Glomerular endothelial cell (primary cell): ENCODE measurements at places on chromosomes 4 and X. TPM values are rescaled to one million over a fixed set of nuclear protein-coding genes. Genes with fewer than 3 reads are reported as not detected.

RBM46 gene
- not detected in 2 replicates for total RNA-seq

CXorf65 gene
- not detected in 2 replicates for total RNA-seq

GRCh38 chr4:102439236-102439614 is 61.9 kb upstream of the NFKB1 start:
- DNase-seq, result peak; percentile 29

CENPVL2 gene
- total RNA-seq, result not detected in 2 replicates

BMP2K gene
- total RNA-seq, result 45.3 and 57.9 TPM in 2 replicates

- no peak for DNase-seq
Observed at GRCh38 chrX:87580862-87581261, 63.3 kb downstream of the KLHL4 start.

GRCh38 chr4:5206016-5206790 is 154.9 kb downstream of the STK32B start:
- DNase-seq, result no peak

GRCh38 chrX:82775426-82775825 is 732.7 kb upstream of the POU3F4 start:
- DNase-seq, result no peak

HERC5 gene
- 1.7 and 5.0 TPM in 2 replicates for total RNA-seq

UGT2B7 gene
- 2.2 and 2.7 TPM in 2 replicates for total RNA-seq

FAM9C gene
- total RNA-seq, result not detected in 2 replicates

GRCh38 chr4:168220893-168221292 is 97.7 kb downstream of the DDX60 start:
- DNase-seq, result no peak

MGARP gene
- total RNA-seq, result 0.10 and 3.4 TPM in 2 replicates

DNA sequence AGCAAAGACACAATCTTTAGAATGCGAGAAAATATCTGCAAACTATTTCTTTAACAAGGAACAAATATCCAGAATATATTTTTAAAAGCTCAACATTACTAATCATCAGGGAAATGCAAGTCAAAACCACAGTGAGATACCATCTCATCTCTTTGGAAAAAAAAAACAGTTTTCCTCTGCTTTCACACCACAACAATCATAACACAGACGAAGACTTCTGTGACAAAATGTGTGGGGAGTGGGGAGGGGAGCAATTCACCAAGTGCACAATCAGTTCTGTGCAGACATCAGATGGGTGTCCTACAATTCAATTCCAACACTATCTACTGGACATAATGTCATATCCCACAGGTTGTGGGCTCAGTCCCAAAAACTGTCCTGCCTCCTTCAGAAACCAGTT is 293.2 kb upstream of the SLC7A11 start:
- DNase-seq, result no peak

SPANXA1 gene
- total RNA-seq, result not detected in 2 replicates

GRCh38 chr4:140255467-140255866 is 101.5 kb upstream of the MAML3 start:
- DNase-seq, result no peak

DNA sequence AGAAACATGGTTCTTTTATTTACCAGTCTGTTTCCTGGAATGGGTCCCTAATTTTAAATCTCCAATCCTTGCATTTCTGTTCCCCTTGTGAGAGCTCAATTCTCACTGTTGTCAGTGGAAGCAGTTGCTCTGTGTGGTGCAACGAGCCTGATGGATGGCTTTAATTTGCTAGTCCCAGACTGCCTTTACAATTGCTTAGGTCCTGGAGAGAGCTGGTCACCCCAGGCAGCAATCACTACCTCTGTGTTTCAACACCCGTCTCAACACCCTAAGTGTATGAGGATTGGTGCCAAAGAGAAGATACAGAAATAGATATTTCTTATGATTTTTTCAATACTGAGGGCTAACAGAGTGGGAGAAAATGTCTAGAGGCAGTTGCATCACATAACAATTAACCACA is 873.8 kb downstream of the GLUD2 start:
- no peak for DNase-seq

- no peak for DNase-seq
Observed at GRCh38 chr4:36065274-36065871, 178.9 kb downstream of the ARAP2 start.

GRCh38 chrX:47880927-47881326 is 44.2 kb downstream of the ZNF81 start:
- no peak for DNase-seq

GRCh38 chr4:98626350-98626749 is 32.1 kb downstream of the TSPAN5 start:
- DNase-seq, result no peak

DNA sequence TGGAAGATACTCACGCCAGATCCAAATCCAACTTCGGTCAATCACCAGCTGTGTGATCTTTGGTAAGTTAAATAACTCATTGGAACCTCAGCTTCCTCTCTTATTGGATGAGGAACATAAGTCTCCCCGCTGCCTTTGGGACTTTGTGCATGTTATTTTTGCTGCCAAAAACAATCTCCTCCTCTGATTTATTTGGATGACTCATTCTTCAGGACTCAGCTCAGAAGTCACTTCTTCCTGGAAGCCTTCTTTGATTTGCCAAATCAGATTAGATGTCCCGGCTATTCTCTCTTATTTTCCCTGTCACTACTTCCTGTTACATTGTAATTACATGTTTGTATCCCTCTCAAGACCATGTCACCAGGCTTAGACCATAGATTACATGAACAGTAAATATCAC is 138.0 kb upstream of the BOD1L1 start:
- peak; percentile 14 for DNase-seq

- no peak for DNase-seq
Observed at GRCh38 chrX:97155816-97156215, 272.1 kb downstream of the RPA4 start.

DNA sequence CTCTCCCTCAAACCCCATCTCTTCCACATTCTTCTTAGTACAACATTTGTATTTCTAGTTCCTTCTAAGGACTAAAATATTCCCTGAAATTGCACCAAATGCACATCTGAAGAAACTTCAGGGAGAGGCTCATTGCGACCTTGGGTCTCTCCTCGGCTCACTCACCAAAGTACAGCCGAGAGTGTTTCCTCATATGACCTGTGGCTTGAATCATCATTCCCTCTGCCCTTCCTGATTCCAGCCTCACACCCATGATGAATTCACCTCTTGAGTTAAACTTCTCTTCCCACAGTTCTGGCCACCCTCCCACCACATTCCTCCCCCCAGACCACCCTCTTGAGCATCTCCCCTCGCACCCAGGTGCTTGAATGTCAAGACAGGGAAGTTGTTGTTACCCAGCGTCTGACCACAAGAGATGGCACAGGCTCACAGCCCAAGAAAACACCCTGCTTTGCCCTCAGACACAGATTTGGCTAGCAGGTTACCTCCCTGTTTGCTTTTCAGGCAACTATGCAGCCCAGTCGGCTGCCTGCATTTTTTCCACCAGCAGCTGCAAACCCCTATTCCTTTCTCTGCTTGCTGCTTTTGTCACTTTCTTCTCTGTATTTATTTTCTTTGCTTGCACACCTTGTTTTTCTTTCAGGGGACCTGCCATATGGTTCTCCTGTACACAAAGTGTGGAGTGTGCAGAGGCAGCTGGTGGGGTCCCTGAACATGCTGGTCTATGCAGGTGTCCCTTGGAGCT is 214.8 kb downstream of the SPATA18 start:
- no peak for DNase-seq

DNA sequence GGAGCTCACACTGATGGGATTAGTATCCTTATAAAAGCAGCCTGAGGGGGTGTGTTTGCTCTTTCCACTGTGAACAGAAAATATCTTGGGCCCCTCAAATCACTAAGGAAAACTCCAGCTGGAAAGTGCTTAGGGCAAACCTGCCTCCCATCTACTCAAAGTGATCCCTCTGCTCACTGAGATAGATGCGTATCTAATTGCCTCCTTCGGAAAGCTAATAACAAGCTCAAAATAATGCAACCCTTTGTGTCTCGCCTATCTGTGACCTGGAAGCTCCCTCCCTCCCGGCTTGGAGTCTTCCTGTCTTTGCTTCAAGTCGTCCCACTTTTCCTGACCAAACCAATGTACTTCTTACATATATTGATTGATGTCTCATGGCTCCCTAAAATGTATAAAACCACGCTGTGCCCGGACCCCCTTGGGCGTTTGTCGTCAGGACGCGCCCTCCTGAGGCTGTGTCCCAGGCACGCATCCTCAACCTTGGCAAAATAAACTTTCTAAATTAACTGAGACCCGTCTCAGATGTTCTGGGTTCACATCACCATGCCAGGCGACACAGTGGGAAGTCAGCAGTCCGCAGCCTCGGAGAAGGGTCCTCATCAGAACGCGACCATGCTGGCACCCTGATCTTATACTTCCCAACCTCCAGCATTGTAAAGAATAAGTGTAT is 34.1 kb upstream of the SORCS2 start:
- DNase-seq, result no peak

DNA sequence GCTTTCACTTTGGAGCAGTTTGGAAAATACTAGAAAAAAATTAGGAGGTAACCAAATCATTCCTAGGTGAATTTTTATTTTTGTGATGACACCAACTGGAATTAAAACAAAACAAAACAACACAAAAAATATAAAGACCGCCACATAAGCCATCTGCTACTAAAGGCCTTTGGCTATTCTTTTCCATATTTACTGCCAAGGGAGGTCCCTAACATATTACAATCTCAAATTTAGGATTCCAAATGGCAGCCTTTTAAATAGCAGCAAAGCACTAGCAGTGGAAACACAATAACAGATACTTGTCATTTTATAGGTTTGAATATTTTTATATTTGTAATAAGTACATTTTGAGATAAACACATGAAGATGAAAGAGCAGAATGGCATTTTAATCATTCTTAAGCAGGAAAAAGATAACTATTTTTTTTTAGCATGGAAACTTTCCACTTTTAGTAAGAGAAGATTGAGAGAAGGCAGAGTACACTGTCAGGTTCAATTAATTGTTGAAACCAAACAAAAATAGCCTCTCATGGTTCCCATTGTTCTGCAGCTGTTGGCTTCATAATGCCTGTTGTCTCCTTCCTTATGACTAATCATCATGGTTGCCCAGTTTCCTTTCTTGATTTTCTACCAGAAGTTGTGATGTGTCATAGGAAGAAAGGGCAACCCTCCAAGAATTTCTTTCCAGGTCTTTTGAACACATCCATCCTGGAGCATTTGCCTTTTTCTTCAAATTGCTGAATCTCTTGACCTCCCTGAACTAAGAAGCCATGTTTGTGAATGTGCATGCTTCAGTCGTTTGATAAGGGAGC is 219.0 kb upstream of the EMCN start:
- DNase-seq, result peak; percentile 99

GRCh38 chr4:184699941-184700340 is 34.0 kb downstream of the CENPU start:
- DNase-seq, result no peak

ARHGAP6 gene
- total RNA-seq, result 1.5 and 1.7 TPM in 2 replicates

SLIT2 gene
- 3.3 and 6.6 TPM in 2 replicates for total RNA-seq

DNA sequence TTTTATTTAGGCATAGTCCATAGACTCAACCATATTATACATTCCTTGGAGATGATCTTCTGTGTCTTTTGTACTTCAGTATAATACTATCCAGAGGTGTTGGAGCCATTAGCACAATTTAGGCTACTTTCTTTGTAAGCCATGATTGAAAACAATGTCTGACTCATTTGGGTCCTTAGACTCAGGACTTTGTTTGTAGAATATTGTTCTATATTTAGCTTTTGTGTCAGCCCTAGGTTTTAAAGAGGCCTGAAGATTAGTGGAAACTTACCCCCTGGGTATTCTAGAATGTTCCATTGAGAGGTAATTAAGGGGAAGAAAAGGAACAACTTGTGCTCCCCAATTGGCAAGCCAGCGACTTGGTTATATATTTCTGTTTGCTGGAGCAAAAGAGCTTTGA is 145.2 kb upstream of the SCML1 start:
- DNase-seq, result no peak

C4orf36 gene
- total RNA-seq, result not detected in 2 replicates

GRCh38 chrX:64976673-64977040 is 407 bp upstream of the ZC4H2 start:
- DNase-seq, result no peak
